ENCODE measurements at places on chromosomes 1 and 21. TPM values are rescaled to one million over a fixed set of nuclear protein-coding genes. Genes with fewer than 3 reads are reported as not detected.

DYNLT5 gene
- total RNA-seq = not detected

GBP5 gene
- not detected for total RNA-seq

TMCC2 gene
- 1.4 TPM for total RNA-seq

GLMN gene
- 6.3 TPM for total RNA-seq

Data from A549 treated with AZD2906 at 1 μM for 4 hours (cell line).